Spleen (tissue), 13 donors: ENCODE measurements at places on chromosomes 2 and 18. TPM values are rescaled to one million over a fixed set of nuclear protein-coding genes. Genes with fewer than 3 reads are reported as not detected.
A peak's percentile ranks its signal among the peaks of the same experiment; 100 is the strongest.

Gene FSIP2
- 0.34 TPM for total RNA-seq

Gene MTCL1
- total RNA-seq = 2.5 TPM

Gene NEB
- 5.4 TPM for total RNA-seq

Gene UGT1A6
- not detected for total RNA-seq

Gene ERFE
- total RNA-seq = 2.6 TPM

DNA sequence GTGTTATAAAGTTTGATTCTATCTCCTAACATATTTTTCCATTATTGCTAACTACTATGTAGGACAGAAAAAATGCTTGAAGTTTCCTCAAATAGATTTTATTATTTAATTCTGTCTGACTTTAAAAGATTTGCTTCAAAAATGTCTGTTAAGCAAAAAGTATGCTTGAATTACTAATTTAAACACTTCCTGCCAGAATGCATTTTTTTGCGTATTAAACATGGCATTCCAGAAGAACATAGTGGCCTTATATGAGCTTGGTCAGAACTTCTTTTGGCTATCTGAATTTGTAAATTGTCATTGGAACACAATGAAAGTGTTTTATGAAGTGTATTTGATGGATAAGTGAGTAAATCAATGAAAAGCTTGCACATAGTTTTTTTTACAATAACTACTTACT, 37.8 kb downstream of the MBD5 start:
- no peak overlapping the region for H3K27ac ChIP-seq
- no peaks in the 10 kb centered on the region for H3K4me1 ChIP-seq
- no peak for DNase-seq
- H3K4me3 ChIP-seq = no peak overlapping the region
- H3K36me3 ChIP-seq = peaks cover 13% of the 10 kb centered on the region
- H3K27me3 ChIP-seq = no peaks in the 10 kb centered on the region

GRCh38 chr18:14767474-14767873, 19.5 kb downstream of the ANKRD30B start:
- H3K27ac ChIP-seq = no peak overlapping the region
- no peak overlapping the region for H3K4me3 ChIP-seq
- H3K4me1 ChIP-seq = no peaks in the 10 kb centered on the region
- H3K36me3 ChIP-seq = no peaks in the 10 kb centered on the region

DNA sequence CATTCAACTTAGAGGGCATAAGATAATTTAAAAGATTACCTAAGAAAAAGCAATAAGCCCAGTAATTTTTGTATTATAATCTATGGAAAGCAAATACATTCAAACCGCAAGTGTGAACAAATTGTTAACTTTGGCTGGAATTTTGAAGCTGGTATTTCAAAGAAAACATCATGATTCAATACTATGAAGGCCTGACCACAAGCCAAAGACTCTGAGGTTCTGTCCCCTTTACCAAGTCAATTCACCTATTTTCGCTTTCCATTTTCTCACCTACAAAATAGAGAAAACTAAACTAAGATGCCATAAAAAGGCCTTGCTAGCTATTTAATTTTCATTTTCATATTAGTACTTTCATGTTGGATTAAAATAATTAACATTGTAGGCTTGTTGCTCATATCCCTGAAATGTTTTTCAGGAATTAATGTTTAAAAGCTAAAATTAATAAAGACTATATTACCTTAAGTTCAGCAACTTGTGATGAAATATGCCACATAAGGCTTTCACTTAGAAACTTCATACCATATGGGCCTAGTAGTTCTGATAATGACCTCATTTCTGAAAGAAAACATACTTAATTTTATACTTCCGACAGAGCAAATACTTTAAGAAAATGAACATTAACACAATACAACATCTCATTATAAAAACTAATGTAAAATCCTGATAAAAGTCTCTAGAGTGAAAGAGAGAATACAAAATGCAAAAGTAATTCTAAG, 85.7 kb upstream of the FRZB start:
- H3K27me3 ChIP-seq = no peaks in the 10 kb centered on the region
- no peaks in the 10 kb centered on the region for H3K36me3 ChIP-seq
- no peaks in the 10 kb centered on the region for H3K4me1 ChIP-seq

- H3K27ac ChIP-seq = no peak overlapping the region
- no peaks in the 10 kb centered on the region for H3K36me3 ChIP-seq
- H3K4me1 ChIP-seq = peaks cover 20% of the 10 kb centered on the region
- no peak overlapping the region for H3K4me3 ChIP-seq
- peak; percentile 41 for DNase-seq
- H3K27me3 ChIP-seq = no peaks in the 10 kb centered on the region
These were observed 26.3 kb downstream of the GPR55 start for GRCh38 chr2:230898713-230899091.

DNA sequence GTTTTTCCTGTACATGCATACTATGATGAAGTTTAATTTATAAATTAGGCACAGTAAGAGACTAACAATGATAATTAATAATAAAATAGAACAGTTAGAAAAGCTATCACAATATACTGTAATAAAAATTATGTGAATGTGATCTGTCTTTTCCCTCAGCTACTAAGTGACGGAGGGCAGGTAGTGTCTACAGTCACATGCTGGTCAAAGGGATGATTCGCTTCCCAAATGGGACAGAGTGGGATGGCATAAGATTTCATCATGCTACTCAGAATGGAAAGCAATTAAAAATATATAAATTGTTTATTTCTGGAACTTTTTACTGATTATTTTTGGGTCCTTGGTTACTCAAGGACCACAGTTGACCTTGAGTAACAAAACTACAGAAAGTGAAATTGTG, 71.5 kb downstream of the DAW1 start:
- no peaks in the 10 kb centered on the region for H3K36me3 ChIP-seq
- no peak overlapping the region for H3K4me3 ChIP-seq
- H3K27ac ChIP-seq = no peak overlapping the region
- H3K4me1 ChIP-seq = no peaks in the 10 kb centered on the region
- H3K27me3 ChIP-seq = no peaks in the 10 kb centered on the region
- DNase-seq = no peak

GRCh38 chr18:7616661-7617060, 49.5 kb downstream of the PTPRM start:
- H3K36me3 ChIP-seq = no peaks in the 10 kb centered on the region
- no peaks in the 10 kb centered on the region for H3K27me3 ChIP-seq
- DNase-seq = no peak
- H3K4me3 ChIP-seq = no peak overlapping the region
- H3K4me1 ChIP-seq = no peaks in the 10 kb centered on the region

- no peaks in the 10 kb centered on the region for H3K4me1 ChIP-seq
- no peaks in the 10 kb centered on the region for H3K36me3 ChIP-seq
- DNase-seq = no peak
- H3K4me3 ChIP-seq = no peak overlapping the region
- no peak overlapping the region for H3K27ac ChIP-seq
These were observed 54.9 kb upstream of the IGFBP2 start for GRCh38 chr2:216578325-216578724.

- H3K27ac ChIP-seq = no peak overlapping the region
- no peak overlapping the region for H3K4me3 ChIP-seq
- DNase-seq = no peak
- no peaks in the 10 kb centered on the region for H3K4me1 ChIP-seq
- H3K36me3 ChIP-seq = no peaks in the 10 kb centered on the region
- no peaks in the 10 kb centered on the region for H3K27me3 ChIP-seq
These were observed 73.6 kb upstream of the RND3 start for GRCh38 chr2:150561076-150561475.

DNA sequence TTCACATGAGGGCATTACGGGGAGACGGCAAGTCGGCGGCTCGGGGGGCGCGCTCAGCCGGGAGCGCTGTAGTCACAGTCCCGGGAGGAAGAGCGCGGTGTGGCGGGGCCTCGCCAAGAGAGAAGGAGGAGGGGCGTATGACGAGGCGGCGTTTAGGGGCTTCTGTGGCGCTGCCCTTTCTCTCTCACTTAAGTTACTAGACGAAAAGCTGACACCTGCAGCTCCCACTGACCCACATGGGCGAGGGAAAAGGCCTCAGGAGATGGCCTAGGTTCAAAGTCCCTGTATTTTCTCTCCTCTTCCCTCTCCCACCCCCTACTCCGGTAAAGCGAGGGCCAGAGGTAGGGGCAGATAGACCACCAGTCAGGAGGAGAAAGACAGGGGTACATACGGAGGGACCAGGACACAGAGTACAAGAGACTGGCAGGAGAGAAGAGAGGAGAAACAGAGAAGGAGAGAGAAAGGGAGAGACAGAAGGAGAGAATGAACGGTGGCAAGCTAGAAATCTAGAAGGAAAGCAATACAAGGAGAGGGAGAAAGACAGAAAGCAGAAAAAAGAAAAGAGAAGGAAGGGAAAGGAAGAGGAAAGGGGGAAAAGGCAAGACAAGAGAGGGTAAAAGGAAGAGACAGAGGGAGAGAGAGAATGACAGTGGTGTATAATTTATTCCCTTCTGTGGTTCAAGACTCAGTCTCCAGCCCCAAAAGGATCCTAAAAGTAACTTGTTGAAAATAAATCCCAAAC, 3.8 kb downstream of the SIX2 start:
- H3K4me1 ChIP-seq = peaks cover 62% of the 10 kb centered on the region
- no peaks in the 10 kb centered on the region for H3K36me3 ChIP-seq
- peaks cover 100% of the 10 kb centered on the region for H3K27me3 ChIP-seq
- no peak for DNase-seq
- H3K4me3 ChIP-seq = no peak overlapping the region

DNA sequence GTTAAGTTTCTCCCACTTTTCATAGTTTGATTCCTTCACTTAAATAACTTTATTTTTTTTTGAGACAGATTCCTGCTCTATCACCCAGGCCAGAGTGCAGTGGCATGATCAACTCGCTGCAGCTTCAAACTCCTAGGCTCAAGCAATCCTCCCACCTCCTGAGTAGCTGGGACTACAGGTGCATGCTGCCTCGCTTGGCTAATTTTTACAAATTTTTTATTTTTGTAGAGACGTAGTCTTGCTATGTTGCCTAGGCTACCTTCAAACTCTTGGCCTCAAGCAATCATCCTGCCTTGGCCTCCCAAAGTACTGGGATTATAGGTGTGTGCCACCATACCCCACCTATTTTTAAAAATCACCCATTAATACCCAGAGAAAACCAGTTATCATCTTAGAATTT, 14.2 kb upstream of the WIPF1 start:
- H3K4me3 ChIP-seq = no peak overlapping the region
- peaks cover 99% of the 10 kb centered on the region for H3K4me1 ChIP-seq
- no peaks in the 10 kb centered on the region for H3K36me3 ChIP-seq
- peak overlapping the region; percentile 65 for H3K27ac ChIP-seq
- DNase-seq = no peak
